ENCODE measurements at places on chromosomes 1 and 21.

DNA sequence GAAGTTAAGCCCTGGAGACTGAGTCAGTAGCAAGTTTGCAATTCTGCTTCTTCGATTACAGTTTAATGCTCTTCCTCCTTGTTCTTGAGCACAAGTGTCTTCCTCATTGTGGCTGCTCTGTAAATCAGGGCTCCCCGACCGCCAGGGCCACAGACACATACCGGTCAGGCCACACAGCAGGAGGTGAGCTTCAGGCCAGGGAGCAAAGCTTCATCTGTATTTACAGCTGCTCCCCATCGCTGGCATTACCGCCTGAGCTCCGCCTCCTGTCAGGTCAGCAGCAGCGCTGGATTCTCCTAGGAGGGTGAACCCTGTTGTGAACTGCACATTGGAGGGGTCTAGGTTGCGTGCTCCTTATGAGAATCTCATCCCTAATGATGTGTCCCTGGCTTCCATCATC, 1.7 kb upstream of the TRAPPC10 start:
- no peak for DNase-seq

DNA sequence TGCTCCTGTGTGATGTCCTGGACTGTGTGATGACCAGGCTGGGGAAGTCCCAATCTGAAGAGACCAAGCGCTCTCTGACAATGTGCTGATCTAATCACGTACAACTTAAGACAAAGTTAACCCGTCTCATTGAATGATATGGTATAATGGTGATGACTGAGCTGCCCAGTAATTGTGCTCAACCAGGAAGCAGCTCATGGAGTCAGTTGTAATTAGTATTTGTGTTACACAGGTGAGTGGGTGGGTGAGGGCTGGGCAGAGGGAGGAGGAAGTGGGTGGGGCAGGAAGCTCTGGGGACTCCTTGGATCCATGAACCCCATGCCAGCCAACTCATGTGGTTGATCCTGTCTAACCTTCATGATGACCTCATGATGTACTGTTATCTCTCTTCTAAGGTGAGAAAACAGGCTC, 8.7 kb upstream of the ECE1 start:
- DNase-seq = no peak

- DNase-seq = peak; percentile 1
Measured at GRCh38 chr1:204373911-204374310, 14.2 kb upstream of the PLEKHA6 start.

GRCh38 chr1:17356387-17357026, 15.5 kb upstream of the PADI6 start:
- peak; percentile 62 for DNase-seq

DNA sequence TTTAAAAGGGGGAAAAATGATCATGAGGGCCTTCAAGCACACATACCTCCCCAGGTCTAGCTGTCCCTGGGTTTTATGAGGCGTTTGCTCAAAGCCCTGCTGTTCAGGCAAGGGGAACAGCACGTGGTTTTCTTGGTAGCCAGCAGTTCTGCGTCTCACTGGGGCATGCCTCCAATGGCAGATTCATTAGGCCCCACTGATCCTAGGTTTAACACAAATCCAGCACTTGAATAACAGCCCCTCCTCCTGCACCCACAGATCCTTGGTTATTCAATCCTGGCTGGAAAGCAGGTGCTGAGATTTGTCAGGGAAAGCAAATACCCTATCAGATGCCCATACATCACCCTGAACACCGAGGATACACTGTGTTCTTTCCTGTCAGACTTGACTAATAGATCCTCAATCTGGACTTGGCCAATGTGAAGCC, 106.4 kb downstream of the ZC3H11B start:
- DNase-seq = no peak

DNA sequence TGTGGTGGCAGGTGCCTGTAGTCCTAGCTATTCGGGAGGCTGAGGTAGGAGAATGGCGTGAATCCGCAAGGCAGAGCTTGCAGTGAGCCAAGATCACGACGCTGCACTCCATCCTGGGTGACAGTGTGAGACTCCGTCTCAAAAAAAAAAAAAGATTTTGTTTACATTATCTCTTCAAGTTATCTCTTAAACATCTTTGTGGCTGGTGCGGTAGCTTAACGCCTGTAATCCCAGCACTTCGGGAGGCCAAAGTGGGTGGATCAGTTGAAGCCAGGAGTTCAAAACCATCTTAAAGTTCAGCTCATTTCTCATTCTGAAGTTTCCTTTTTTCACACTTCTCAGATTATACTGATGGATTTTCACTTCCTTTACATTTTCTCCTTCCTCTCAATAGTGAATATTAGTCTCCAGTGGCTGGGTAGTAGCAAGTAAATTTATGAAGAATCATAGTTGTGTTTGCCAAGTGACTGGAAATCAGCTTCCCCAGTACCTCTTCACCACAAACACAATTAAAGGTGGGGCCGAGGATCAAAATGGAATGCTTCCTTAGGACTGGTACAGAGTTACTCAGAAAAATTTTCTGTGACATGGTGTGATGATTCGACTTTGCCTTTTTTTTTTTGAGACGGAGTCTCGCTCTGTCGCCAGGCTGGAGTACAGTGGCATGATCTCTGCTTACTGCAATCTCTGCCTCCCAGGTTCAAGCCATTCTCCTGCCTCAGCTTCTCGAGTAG, 13.8 kb downstream of the PIP5K1A start:
- no peak for DNase-seq

- DNase-seq = no peak
Measured at GRCh38 chr1:181104042-181104789, 15.7 kb downstream of the IER5 start.

GRCh38 chr21:20946701-20947100, 51.5 kb upstream of the NCAM2 start:
- DNase-seq = no peak

GRCh38 chr1:52899445-52899894, 22.1 kb downstream of the ECHDC2 start:
- no peak for DNase-seq

DNA sequence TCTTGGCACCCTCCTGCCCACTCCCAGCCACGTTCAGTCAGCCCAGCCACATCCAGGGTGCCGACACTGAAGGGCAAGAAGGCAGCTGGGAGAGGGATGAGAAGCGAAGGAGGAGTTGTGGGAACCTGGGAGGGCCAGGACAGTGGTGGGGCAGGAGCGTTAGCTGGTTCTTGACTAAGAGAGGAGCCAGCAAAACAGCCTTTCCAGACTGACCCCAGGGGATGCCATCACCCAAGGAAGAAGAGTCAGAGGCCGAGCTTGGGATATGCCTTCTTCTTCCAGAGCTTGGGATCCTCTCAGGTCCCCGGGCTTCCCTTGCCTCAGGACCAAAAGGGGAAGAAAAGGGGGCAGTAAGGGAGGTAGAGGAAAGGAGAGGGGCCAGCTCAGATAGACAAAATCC, 7.2 kb downstream of the INKA2 start:
- no peak for DNase-seq

- no peak for DNase-seq
Measured at GRCh38 chr1:113540335-113540734, 150.0 kb downstream of the MAGI3 start.

DNA sequence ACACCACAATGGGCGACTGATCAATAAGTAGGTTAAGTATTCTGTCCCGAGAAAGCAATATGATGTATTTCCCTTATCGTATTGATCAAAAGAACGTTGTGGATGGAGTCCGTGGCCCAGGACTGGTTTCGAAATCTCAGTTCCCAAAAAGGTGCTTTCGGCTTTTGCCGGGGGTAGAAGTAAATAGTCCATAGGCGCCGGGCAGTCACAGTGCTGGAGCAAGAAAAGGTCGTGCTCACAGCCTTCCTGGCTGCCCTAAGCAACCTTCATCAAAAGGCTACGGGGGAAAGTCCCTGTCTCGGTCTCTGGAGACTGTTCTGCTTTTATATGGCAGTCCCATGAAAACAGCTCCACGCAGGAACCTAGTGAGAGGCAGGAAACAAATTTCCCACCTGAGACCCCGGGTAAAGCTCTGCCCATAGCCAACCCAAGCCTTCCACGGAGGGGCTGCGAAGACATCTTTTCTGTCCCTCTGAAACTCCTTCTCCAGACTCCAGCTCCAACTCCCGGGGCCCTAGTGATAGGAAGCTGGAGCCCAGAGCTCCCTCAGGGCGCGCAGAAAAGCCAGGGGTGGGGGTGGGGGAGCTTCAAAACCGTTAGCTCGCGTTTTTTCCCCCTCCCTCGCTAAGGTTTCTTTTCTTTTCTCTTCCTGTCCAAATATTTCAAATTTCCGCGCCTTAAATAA, 7.0 kb downstream of the CDKN2C start:
- no peak for DNase-seq

- DNase-seq = no peak
Measured at GRCh38 chr1:95640746-95641145, 406.7 kb downstream of the RWDD3 start.

DNA sequence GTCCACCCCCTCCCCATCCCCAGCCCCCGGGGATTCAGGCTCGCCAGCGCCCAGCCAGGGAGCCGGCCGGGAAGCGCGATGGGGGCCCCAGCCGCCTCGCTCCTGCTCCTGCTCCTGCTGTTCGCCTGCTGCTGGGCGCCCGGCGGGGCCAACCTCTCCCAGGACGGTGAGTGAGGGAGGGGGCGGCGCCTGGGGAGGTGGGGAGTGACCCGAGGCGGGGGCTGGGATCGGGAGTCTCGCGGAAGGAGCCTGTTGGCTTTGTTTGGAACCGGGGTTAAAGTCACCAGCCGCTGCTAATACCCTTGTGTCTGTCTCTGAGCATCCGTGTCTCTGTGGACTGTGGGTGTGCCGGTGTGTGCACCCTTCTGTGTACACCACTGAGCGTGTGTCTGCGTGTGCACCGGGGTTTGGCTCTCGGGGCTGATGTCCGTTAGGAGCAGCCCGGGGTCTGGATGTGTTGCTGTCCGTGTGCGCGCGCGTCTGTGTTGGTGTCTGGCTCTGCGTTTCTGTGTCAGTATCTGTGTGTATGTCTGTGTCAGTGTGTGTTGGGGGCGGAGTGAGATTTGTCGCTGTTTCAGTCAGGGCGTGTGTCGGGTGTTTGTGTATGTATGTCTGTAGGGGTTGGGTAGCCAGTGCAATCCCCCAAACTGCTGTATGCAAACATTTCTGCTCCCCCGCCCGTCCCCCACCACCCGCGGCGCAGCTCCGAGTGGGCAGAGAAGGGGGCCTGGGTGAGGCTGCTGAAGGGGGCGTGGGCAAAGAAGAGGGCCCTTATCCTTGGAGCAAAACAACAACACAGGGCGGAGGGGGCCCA, 480 bp downstream of the CADM3 start:
- no peak for DNase-seq

DNA sequence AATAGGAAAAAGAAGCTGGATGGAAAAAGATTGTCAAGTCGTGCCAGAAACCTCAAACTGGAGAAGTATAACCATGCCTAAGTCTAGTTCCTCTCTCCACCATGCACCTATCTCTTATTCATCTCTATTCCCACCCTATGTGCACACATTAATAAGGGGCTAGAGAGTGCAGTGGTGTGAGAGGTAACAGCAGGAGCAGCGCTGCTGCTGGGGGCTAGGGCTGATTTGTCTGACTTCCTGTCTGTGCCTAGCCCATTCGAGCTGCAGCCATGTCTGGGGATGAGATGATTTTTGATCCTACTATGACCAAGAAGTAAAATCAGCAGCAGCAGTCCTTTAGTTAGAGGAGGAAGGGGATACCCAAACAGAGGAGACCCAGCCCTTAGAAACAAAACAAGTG, 43.0 kb downstream of the TRIM33 start:
- no peak for DNase-seq

- no peak for DNase-seq
Measured at GRCh38 chr1:47866601-47867437, 130.4 kb downstream of the TRABD2B start.

DNA sequence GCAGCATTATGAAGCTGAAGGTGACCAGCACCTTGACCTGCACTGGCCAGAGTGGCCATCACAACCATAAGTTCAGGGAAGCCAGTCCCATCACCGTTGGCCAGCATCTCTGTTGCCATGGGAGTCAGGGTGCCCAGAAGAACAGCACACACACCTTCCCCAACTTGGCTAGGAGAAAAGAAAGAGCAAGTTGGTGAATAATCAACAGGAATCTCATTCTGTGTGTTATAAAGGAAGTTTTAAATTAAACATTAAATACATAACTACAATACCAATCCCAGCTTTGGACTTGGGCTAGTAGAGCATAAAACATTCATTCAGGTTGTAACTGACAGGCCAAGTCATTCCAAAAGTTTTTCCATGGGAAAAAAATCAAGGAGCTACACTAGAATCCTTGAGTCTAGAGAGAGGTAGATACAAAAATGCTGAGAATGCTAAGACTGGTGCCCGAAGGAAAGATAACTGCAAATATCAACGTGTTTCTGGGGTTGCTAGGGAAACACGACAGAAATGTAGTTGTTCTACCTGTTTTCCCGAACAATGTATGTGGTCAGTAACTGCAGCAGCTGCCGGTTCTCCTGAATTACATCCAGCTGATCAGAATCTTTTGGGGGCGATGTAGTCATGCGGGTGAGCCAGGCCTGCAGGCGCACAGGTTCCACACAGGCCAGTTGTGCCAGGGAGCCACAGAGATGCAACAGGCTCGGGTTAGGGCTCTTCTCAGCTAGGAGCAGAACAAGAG, 45.6 kb downstream of the UBR4 start:
- DNase-seq = no peak

- no peak for DNase-seq
Measured at GRCh38 chr1:36773827-36774541, 260.3 kb downstream of the GRIK3 start.

GRCh38 chr1:46802081-46802480, 3.2 kb downstream of the CYP4B1 start:
- no peak for DNase-seq

DNA sequence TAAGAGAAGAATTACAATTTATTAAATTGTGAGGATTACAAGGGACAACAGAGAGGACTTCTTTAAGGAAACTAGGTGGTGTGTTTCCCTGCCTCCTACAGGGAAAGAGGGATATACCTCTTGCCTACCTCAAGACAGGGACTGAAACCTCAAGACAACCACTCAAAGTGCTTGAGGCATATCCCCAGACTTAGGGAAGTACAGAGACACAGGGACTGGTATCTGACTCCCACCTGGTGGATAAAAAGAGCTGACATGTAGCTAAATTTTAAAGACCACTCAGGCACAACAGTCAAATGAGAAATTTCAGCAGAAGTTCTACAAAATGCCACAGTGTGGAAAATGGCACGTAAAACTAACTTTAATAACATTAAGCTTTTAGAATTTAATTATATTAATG, 21.3 kb downstream of the DENND2C start:
- DNase-seq = no peak

- no peak for DNase-seq
Measured at GRCh38 chr21:28749536-28749935, 243.1 kb downstream of the LTN1 start.

- no peak for DNase-seq
Measured at GRCh38 chr1:9286556-9286955, 6.1 kb upstream of the SPSB1 start.
